ENCODE measurements at places on chromosomes 11 and 22. TPM values are rescaled to one million over a fixed set of nuclear protein-coding genes. Genes with fewer than 3 reads are reported as not detected.

DNA sequence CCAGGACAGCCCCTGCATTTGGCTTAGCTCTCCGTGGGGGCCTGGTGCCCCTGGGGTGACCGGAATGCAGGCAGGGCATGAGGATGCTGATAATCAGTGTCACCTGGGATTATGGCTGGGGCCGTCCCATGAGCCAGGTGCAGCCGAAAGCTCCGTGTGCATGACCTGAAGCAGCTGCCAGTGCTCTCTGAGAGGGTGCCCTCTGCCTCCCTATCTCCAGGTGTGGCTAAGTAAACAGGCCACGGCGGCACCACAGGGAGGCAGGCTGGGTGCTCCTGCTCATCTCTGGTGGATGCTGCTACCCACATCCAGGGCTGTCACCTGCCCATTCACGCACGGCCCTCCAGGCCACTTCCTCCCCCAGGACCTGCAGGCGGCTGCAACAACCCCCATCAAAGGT lies 29.8 kb downstream of the DUSP8 start:
- no peak for DNase-seq

DNA sequence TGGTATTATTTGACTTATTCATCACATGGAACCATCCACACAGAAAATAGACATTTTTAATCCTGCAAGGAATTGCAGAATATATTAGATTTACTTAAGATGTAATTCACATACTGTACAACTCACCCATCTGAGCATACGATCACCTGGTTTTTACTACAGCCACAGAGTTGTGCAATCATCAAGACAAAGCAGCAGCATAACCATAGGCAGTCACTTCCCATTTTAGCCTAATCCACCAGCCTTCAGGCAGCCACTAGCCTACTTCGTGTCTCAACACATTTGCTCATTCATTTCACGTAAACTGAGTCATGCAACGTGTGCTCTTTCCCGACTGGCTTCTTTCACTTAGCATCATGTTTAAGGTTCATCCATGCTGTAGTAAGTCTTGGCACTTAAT lies 23.0 kb downstream of the PIWIL3 start:
- DNase-seq, result no peak

- peak; percentile 13 for DNase-seq
Measured at GRCh38 chr11:12602421-12602820, 71.8 kb upstream of the TEAD1 start.

DNA sequence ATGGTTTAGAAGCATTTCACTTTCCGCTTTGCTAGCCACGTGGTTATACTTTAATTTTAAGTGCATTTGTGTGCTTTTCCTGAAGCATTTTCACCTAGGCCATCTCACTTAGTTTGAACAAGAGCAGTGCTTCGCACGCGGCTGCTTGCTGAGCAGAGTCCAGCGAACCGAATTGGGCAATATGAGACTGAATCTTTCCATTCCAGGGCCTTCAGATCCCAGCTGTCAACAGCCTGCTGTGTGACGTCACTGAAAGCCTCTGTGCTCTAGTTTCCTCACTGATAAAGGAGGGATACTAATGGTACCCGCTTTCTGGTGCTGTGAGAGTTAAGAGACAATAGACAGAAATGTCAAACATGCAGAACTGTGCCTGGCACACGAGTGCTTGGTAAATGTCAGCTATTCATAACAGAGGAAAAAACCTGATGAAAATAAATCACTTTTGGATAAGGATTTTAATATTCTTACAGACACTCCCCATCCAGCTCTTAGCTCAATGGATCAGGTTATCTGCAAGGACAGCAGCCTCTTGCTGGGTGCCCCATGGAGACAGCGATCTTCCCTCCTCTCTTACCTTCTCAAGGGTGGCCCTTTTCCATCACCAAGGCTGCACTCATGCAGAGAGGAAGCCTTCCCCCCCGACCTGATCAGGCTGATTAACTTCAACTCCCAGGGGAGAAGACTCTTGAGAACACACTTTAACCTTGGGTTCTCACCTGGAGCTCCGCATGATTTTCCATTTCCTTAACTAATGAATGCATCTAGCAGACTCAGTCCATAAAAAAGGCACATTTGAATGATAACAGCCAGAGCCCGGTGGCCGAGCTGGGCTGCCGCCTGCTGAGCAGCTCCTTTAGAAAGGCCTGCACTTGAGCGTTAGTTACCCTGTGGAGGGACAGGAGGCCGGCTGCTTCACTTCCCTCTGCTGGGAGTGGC lies 3.5 kb upstream of the GLB1L3 start:
- no peak for DNase-seq

GRCh38 chr11:35978891-35979290 lies 35.0 kb downstream of the LDLRAD3 start:
- no peak for DNase-seq

GRCh38 chr22:48821346-48821690 lies 1006.4 kb downstream of the BRD1 start:
- no peak for DNase-seq

GRCh38 chr11:77590194-77590782 lies 535 bp downstream of the AQP11 start:
- no peak for DNase-seq

- no peak for DNase-seq
Measured at GRCh38 chr11:121024989-121025388, 1.1 kb downstream of the TBCEL start.

DNA sequence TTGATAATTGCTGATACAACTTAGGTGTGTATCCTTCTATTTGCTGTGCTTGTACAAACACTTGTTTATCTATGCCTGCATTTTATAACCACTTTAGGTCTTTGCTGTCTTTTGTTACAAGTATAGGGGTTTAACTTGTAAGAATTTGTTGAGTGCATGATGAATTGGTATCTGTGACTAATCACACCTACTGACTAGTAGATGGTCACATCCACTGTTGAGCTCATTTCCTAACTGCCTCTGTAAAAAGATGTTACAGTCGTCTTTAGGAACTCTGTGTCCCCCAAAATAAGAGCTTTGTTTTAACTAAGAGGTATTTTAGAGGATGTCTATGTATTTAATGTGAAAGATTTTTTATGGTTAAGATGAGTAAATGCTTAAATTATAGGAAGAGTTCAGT lies 60.5 kb downstream of the HIPK3 start:
- no peak for DNase-seq

- no peak for DNase-seq
Measured at GRCh38 chr22:32824531-32825312, 23.2 kb downstream of the TIMP3 start.

DNA sequence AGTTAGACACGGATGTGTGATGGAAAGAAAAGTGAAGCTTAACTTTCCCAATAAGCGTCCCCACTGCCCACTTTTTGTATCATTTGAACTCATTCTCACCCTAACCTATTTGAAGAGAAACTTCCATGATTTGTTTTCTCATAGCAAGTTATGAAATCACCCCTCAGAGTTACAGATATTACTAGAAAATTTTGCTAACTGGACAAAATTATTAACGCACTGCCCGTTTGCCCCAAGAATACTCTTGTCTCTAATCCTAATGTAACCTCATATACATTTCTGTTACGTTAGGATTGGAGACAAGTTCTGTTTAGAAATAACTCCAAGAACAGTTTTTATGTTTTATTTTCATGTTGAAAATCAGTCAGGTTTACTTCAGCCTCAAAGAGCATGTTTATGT lies 25.5 kb downstream of the TOM1 start:
- DNase-seq, result no peak

DNA sequence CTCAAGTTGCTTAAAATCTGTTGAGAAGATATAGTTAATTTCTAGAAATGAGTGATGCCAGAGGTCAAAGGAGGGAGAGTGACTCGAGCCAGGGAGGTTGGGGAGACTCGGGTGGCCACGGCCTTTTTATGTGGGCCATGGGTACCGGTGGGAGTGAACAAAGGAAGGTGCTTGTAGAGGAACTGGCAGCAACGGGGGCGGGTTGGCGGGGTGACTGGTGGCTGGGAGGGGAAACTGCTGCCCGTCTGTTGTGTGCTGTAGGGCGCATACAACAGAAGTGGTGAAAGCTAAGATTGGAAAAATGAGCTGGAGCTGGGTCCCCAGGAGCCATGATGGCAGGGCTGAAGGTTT lies 5.4 kb downstream of the DAGLA start:
- DNase-seq, result no peak

- no peak for DNase-seq
Measured at GRCh38 chr11:120020981-120021380, 116.9 kb downstream of the TRIM29 start.

DNA sequence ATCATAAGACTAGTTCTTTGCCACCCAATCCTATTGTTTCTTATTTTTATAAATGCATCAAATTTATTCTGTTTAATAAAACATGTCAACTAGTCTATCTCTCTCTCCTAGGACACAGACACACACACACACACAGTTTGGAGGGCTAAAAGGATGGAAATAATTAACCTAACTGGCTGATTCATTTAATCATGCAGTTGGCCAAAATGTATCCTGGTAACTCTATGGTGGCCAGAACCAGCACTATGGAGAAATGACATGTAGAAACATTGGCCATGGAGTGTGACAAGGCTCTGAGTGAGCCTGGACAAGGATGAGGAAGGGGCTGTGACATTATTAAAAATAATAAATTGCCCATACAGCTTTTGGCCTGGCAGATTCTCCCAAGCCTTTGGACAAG lies 64.1 kb downstream of the CLPB start:
- no peak for DNase-seq

DNA sequence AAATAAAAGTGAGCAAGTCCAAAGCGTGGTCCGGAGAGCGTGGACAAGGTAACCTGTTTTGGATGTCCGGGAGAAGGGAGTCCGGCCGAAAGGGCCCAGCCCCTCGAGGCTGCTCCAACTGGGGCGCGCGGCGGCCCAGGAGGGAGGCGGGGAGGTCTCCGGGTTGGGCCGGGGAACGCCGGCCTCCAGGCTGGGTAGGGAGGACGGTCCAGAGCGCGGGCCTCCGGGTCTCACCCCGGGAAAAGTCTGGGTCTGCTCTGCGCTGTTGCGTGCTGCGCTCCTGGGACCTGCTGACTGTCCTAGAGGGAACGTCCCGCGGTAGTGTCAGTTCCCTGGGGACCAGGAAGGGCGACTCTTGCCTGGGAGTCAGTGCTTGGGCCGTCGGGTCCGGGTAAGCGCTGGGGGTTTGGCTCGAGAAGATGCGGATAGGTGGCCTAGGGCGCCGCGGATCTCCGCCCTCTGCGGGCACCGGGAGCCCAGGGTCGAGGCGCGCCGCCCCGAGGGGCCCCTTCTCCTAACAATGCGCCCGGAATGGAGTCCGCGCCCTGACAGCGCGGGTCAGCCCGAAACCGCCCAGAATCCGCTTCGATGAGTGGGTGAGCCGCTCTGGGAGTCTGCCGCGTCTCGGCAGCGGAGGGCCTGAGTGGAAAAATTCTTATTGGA lies 988 bp upstream of the FLI1 start:
- DNase-seq, result peak; percentile 41

- no peak for DNase-seq
Measured at GRCh38 chr22:27596133-27596870, 205.3 kb downstream of the MN1 start.

GRCh38 chr11:121106812-121107211 lies 5.8 kb downstream of the TECTA start:
- DNase-seq, result no peak

DNA sequence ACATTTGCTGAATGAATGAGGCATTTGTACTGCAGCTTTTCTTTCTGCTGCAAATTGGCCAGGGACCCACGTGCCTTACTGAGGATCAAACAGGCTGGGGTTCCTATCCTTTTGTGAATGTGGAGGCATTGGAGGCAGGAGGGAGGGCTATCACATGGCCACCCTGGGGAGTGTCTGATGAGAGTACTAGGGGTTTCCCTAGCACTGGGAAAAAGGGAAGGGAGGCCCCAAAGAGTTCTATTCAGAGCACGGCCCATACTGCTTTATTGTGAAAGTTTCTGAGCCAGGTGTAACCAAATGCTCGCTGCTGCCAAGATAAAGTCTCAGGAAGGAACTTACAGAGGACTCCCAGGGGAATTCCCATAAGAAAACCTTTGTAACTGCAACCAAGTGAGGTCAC lies 78.4 kb upstream of the ANO1 start:
- no peak for DNase-seq

DNA sequence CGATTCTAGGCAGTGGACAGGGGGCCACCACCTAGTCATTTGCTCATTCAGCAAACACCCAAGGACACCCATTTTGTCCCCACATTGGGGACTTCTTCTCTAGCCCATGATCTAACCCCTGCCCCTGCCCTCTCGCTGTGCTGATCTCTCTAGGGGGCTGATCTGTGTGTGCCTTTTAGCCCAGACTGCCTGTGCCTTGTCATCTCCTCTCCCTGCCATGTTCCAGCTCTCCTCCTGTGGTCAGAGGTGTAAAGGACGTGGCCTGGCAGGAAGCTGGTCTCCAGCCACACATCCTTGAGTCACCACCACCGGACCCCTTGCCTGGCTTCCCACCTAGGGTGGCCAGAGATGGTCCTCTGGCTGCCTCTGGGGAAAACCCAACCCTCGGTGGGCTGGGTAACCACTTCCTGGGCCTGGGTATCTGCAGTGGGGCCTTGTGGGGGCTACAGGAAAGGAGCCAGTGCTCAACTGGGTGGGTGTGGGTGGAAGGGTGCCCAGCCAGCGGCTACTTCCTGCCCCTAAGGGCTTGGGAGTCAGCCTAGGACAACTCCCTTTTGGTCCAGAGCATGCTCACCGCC lies 1.3 kb downstream of the CTSW start:
- DNase-seq, result peak; percentile 36

DNA sequence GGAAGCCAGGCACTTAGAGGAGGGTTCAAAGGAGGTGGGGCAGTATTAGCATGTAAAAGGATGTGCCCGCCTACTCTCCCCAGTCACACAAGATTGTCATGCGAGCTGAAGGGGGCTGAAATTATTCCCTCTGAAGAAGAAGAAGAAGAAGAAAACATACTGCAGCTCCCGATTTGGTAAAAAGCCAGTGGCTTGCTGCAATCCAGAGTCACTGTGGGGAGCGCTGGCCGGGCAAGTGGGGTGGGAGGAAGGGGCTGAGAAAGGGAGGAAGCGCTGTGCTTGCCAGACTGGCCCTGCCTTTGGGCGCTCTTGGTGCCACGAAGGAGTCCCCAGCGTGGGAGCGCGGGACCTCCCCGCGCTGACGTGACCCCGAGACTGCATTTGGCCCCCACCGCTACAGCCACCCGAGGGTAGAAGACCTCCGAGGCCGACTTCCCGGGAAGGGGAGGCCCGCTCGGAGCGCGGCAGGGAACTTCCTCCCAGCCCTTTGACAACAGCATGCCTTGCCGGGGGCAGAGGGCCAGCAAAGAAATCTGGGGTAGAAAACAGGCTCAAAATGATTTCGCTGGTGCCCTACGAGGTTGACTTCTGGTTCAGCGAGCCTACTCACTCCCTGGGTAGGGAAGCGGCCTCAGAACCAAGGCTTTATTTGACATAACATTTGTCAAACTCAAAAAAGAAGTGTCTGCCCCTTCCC lies 906.3 kb downstream of the DLG2 start:
- DNase-seq, result no peak

- DNase-seq, result no peak
Measured at GRCh38 chr11:27627979-27628378, 72.3 kb downstream of the BDNF start.

The CTSW gene
- total RNA-seq, result not detected

The MUC2 gene
- not detected for total RNA-seq

The POU2F3 gene
- not detected for total RNA-seq

The LRRC56 gene
- 0.63 TPM for total RNA-seq

The ADM gene
- total RNA-seq, result 135 TPM

The SYT12 gene
- total RNA-seq, result 1.2 TPM

The SLC37A2 gene
- total RNA-seq, result 0.79 TPM

The SAAL1 gene
- 26.6 TPM for total RNA-seq

The CATSPER1 gene
- not detected for total RNA-seq

The APIP gene
- total RNA-seq, result 84.2 TPM

The APOL5 gene
- total RNA-seq, result not detected

Measured in MG63 (cell line).